Motor neuron (in vitro differentiated cells): ENCODE measurements at places on chromosomes 1 and 21. TPM values are rescaled to one million over a fixed set of nuclear protein-coding genes. Genes with fewer than 3 reads are reported as not detected.
A peak's percentile ranks its signal among the peaks of the same experiment; 100 is the strongest.

DNA sequence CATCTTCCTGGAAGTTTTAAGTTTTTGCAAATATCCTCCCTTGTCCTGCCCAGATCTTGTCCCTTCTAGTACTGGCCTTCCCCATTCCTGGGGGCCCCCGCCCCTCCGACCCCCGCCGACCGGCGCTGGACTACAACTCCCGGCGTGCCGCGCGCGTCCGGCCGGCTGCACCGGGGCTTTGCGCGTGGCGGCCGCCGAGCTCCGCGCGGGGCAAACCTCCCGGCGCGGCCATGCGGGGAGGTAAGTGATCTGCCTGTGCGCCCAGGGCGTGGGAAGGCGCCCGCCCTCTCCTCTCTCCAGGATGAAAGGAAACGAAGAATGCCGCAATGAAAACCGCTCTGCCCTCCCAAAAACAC is 3.2 kb upstream of the SAMD13 start:
- ATAC-seq, result peak; percentile 59

GRCh38 chr1:192776206-192776605 is 32.6 kb upstream of the RGS2 start:
- ATAC-seq, result no peak

- ATAC-seq, result no peak
Measured at GRCh38 chr1:3399732-3400131, 54.7 kb upstream of the ARHGEF16 start.

GRCh38 chr1:94186946-94187345 is 50.4 kb downstream of the ARHGAP29 start:
- no peak for ATAC-seq

The LRRN2 gene
- total RNA-seq, result 0.45 and 0.70 TPM in 2 replicates

GRCh38 chr1:230701434-230701833 is 12.5 kb downstream of the AGT start:
- ATAC-seq, result no peak

- no peak for ATAC-seq
Measured at GRCh38 chr1:108584428-108584856, 24.5 kb downstream of the EEIG2 start.

DNA sequence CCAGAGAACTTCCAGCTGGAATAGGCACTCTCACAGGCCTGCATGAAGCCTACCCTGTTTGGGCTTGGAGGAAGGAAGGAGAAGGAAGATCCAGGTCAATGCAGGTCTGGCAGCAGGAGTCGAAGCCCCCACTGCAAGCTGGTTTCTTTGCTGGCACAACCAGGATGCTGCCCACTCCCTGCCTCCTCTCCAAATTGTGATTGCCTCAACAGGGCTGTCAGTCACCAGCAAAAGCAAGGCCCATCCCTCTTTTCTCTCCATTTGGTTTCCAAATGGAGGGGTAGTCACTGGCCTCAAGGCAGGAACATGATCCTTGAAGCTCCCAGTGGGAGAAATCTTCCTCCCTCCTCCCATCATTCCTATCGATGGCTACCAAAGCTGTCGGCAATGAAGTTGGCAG is 37.0 kb downstream of the PACC1 start:
- no peak for ATAC-seq

GRCh38 chr1:31784356-31785019 is 20.3 kb upstream of the ADGRB2 start:
- no peak for ATAC-seq

DNA sequence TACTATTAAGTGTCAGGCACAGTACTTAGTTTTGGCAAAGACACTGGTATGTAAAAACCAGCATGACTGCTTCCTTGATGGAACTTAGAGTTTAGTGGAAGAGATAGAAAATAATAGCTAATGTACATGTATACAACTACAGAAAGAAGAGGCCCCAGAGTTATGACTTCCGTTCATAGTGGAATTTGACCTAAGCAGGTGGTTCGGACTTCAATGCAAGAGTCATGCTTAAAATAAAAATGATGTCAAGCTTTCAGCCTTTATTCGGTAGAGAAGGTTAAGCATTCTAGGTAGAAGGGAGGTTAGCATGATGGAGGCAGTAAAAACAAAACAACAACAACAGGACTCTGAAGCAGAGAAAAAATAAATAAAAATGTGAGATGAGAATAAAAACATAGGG is 165.9 kb downstream of the KCNT2 start:
- ATAC-seq, result no peak

DNA sequence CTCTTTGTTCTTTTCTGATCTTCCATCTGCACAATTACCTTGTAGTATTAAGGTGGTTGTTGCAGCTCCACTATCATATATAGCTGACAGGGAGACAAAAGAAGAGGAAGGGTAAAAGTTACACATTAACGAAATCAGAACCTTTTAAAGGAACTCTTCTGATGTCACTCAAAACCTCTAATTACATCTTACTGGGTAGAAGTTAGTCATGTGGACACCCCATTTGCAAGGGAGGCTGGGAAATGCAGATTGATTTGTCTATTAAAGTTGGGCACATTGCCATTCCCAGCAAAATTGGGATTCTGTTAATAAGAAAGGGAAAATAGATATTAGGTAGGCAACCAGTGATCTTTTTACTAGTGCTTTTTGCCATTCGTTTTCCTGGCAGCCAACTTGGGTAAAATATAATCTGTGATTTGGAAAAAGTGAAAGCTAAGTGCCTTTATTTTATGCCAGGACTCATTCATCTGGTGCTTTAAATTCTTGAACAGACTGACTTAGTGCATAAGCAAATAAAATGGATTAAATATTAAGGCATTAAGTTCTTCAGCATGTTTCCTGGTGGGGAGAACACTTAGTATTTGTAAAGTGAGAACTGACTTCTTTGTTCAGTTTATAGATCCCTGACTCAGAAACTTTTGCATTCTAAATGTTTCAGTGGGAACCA is 71.3 kb downstream of the DNM3 start:
- no peak for ATAC-seq

- peak; percentile 71 for ATAC-seq
Measured at GRCh38 chr21:38140207-38140903, 116.4 kb upstream of the KCNJ15 start.

GRCh38 chr1:232422898-232423297 is 207.0 kb downstream of the SIPA1L2 start:
- ATAC-seq, result no peak

DNA sequence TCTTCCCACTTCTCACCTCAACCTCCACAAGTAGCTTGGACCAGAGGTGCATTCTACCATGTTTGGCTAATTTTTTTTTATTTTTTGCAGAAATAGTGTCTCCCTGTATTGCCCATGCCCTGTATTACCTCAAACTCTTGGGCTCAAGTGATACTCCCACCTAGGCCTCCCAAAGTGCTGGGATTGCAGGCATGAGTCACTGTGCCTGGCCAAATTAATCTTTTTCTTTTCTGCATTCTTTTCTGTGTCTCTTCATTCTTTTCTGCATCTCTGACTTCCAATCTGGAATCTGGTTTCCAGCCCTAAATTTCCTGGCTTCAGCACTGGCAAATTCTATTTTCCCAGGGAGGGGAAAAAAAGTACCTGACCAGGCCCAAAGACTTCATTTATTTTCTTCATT is 31.2 kb upstream of the TACSTD2 start:
- ATAC-seq, result no peak

- no peak for ATAC-seq
Measured at GRCh38 chr1:78223417-78224215, 177.8 kb downstream of the GIPC2 start.

DNA sequence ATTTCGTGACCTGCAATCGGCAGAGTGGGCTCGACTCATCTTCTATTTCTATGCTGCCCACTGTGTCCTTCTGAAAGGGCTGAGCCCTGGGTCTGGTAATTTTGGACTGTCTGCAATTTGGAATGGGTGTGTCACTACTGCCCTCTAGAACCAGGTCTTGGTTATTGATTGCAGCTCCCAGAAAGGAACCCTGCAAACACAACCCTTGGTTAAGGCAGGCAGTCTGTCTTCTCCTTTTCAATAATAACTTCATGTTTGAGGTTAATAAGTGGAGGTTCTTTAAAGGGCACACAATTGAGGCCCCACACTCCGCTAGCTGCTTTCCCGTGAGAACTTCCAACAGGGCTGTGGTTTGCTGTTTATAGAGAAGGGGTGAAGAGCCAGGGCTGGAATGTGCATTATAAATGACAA is 79.9 kb upstream of the LYST start:
- ATAC-seq, result peak; percentile 56

The MR1 gene
- total RNA-seq, result 39.6 and 41.8 TPM in 2 replicates

DNA sequence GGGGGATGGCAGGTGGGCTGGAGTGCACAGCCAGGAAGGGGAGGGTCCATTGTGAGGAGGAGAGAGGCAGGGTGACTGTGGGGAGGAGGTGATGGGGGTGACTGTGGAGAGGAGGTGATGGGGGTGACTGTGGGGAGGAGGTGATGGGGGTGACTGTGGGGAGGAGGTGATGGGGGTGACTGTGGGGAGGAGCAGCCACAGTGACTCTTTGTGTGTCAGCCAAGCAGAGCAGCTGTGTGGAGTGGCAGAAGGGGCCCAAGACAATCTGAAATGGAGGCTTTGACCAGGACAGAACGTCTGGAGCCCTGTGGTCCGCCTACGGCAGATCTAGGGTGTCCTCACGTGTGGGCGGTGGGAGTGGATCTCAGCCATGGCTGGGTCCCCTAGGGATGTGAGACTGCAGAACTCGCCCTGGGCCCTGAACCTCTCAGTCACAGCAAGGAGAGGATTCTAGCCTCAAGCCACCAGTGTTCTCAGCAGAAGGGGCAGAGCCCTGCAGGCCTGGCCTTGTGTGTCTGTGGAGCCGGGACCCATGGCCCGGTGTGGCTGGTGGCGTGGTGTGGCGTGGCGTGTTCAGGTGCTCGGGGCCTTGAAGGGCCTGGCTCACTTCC is 81.5 kb downstream of the OBSCN start:
- ATAC-seq, result no peak

DNA sequence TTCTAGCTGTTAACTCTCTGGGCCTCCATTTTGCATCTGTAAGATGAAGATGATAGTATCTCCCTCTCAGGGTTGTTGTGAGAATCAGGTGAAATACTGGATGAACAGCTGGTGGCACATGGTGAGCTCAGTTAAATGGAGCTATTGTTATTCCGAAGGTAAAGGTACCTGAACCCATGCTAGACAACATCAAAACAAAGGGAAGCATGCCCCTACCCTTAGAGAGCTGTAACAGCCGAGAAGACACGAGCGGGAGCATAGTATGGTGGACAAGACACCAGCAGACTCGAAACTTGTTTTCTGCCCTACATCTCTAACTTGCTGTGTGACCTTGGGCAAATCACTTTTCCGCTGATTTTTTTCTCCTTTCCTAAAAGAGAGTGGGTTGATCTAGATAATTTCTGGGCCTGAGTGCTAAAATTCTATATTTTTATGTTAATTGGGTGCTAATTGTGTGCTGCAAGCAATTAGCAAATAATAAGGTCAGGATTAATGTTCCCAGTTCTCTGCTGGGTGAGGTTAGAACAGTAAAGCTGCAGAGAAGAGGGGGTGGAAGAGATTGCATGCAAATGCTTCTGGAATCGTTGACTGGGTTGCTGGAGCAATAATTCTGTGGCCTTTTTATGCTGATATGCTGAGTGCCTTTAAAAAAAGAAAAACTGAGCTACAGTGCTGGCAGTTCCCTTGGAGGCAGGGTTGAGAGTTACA is 10.8 kb downstream of the TMEM200B start:
- ATAC-seq, result no peak

DNA sequence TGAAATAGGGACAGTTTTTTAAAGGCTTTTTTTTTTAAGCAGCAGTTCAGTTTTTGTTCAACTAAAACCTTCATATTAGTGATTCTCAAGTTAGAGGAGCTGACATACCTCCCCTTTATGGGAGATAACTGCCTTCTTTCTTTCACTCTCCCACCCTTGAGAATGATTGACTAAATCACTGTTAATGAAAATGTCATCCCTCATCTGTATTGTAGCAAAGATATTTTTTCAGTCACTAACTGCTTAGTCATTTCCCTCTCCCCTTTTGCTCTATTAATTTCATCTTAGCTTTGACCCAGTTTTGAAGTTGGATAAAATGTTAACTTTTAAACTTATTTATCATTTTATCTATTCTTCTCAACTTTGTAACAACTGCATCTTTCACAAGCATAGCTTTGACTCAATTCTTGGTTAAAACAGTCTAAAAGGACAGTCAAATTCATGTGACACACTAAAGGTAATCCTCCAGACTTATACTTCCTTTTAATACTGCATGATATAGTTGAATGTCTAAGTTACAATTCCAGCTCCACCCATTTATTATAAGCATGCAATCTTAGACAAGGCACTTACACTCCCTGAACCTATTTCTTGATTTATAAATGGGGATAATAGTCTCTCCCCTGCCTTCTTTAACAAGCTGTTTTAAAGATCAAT is 17.1 kb downstream of the CAPZA1 start:
- ATAC-seq, result peak; percentile 63

DNA sequence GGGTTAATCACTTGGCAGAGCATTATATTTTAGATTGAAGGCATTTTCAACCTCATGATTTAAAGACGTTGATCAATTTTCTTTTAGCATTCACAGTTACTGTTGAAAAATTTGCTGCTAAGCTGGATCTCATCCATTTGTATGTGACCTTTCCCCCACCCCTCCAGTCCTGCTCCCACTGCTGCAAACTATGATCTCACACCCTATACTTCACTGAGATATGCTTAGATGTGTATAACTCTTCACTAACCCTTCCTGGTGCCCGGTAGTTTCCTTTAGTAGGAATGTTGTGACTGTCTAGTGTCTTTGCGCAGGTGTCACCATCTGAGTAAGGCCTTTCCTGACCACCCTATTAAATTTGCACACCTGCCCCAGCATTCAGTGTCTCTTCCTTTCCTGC is 67.0 kb upstream of the C1orf21 start:
- ATAC-seq, result peak; percentile 56

DNA sequence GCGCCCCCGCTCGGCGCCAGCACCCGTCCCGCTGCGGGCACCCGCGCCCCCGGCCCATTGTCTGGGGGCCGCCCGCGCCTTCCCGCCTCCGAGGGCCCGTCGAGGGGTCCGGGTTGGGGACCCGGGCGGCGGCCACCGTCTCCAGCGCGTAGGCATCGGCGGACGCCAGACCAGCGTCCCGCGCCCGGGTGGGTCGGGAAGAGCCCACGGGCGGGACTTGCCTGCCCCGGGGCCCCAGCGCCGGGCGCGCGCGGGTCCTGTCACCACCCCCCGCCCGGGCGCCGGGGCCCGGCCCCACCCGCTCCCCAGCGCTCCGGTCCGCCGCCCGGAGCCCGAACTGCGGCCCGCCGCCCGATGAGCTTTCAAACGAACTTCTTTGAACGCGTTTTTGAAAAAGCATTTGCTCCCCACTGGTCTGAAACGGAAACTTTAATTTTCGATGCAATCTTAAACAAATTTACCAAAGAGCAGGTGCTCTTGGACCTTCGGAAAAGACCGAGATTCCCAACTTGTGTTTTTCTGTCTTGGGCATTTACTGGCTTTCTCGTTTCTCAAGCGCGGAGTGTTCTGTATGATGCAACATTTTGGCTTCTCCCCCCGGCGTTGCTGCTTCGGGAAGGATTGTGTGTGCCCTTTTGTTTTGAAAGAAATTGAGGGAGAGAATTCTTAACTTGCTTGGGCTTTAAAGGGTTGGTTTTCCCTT is 615 bp downstream of the CLIC4 start:
- no peak for ATAC-seq

The C1orf141 gene
- 0.23 TPM in 1 of 2 replicates, not detected in the other for total RNA-seq

DNA sequence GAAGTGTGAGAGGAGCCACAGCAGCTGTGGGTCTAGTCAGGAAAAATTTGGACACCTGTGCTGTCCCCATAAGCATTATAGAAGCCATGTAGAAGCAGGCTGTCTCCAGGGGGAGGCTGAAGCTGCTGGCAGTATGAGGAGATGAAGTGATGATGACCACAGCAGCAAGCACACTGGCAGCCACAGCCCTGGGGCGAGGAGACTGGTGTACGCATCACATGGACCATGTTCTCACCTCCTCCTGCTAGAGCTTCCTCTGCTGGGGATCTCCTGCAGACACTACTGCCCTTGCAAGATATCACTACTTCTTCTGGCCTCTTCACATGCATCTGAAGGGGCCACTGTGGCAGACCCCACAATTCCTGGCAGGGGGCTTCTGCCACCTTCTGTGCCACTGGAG is 33.8 kb upstream of the CREG1 start:
- ATAC-seq, result no peak
